CD4-positive, alpha-beta T cell treated with Interleukin-6 at 100 ng/mL for 8 hours (primary cell): ENCODE measurements at places on chromosomes 5 and 9.

- no peak for DNase-seq
These were observed 348.5 kb downstream of the TMEM232 start for GRCh38 chr5:110377943-110378342.

DNA sequence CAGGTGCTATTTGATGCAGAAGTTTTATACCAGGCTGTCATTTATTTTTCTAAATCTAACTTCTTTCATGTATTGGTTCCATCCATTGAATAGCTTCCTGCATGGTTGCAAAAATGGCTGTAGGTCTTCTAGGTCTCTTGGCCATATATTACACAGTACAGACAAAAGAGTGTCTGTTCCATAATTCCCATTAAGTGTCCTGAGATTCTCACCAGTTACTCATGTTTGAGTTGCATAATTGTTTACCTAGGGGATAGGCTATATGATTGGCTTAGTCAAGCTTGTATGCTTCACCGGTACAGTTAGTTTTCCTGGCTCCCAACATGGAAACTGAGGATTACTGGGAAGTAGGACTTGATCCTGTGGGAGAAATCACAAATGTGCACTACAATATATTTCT, 399.4 kb upstream of the NUDT12 start:
- DNase-seq: no peak

DNA sequence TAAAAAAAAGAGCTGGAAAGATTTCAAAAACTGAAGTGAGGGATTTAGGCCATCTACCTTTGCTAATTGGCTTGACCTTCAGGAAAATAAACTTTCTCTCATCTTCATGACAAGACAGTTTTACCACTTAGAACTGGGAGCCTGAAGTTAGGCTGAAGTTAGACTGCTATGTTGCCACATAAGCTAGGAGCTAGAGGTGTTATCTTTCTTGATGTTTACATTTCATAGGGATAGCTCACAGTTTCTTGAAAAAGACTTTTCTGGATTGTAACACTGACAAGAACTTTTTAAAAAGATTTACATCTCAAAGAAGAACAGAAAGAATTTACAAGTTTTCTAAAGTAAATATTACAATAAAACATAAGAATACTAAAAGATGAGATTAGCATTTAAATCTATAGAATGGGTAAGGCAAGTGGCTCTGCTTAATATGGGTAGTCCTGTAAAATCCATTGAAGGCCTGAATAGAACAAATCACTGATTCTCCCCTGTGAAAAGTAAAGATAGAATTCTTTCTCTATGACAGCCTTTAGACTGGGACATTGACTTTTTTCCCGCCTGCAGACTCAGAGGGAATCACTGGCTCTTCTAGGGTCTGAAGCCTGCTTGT, 1665.4 kb upstream of the CDH9 start:
- DNase-seq: no peak

DNA sequence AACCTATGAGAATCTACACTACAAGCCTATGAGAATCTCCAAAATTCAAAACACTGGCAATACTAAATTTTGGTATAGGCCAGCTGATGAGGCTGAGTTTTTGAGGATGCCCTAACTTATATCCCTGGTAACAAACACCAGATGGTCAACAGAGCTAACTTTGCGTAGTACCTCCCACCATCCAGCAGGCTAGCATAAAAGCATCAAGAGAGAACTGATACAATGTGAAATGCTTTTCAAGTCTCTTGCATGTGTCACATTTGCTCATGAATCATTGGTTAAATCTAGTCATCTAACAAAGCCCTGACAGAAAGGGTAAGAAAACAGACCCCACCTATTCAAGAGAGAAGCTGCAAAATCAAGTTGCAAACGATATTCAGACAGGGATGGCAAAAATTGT, 1609.7 kb upstream of the CDH9 start:
- no peak for DNase-seq

GRCh38 chr9:38642951-38643814, 22.8 kb upstream of the ANKRD18A start:
- no peak for DNase-seq

GRCh38 chr9:114482593-114482992, 22.7 kb downstream of the WHRN start:
- DNase-seq: no peak

GRCh38 chr9:107251756-107252322, 31.2 kb upstream of the RAD23B start:
- no peak for DNase-seq

- DNase-seq: no peak
These were observed 64.6 kb upstream of the PPP2CA start for GRCh38 chr5:134290443-134290842.

DNA sequence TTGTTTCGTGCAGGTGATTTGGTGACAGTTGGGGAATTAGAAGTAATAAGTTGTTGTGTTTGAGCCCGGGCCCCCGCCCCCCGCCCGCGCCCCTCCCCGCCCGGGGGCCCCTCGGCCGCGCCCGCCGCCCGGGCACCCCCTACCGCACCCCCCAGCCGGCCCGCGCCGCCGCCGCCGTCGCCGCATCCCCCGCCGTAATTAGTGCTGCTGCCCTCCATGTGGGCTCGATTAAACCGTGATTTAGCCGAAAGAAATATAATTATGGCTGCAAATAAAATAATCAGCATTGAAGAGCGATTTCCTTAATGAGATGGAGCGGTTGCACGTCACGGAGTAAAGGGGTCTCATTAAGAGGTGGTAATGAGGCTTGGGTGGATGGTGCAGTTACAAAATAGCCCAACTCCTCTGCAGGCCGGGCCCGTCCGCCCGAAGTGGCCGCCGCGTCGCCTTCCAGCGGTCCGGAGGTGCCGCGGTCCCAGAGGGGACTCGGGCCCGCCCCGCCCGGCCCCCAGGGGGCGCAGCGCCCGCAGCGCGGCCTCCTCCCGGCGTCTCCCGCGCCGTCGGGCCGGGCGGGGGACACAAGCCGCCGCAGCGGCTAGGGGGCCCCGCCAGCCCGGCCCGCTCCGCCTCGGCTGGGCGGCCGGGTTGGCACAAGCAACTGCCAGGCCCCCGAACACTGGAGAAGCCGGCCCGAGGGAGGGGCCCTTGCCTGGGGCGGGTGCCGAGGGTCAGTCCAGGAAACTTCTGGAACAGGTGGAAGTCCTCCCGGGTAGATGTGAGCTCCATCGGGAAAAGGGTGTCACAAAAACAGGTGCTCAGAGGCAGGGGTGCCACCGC, 6.9 kb upstream of the OTP start:
- no peak for DNase-seq

DNA sequence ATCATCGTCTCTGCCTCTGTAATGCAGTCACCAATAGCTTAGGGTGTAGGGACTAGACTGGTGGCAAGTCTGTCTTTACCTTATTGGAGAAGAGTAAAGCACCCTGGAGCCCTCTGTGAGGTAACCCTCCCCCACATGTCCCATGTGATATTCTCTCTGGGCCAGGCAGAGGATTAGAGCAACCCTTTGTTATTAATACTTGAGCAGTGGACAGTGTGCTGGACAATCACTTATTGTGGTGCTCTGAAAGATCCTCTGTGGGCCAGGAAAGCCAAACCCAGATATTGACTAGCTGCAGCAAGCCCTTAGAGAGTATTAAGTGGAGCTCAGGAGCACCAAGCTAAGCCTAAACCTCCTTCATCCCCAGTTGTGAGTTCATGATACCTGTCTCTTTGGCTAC, 139.7 kb upstream of the RUSC2 start:
- DNase-seq: no peak

- DNase-seq: no peak
These were observed 3.8 kb upstream of the RASEF start for GRCh38 chr9:83066771-83067170.

GRCh38 chr5:150329881-150330876, 27.3 kb upstream of the TCOF1 start:
- DNase-seq: no peak

DNA sequence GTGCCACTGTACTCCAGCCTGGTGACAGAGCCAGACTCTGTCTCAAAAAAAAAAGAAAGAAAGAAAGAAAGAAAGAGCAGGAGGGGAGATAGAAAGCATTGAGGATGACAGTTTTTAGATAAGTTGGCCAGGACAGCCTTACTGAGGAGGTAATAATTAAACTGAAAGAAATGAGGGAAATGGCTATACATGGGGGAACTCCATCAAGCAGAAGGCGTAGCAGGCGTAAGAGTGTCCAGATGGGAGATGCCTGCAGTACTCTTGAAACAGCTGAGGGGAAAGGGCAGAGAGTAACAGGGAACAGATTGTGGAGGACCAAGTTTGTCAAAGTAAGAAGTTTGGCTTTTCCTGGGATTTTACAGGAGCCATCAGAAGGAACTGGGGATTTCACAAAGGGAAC, 57.5 kb downstream of the HMGCS1 start:
- DNase-seq: no peak

DNA sequence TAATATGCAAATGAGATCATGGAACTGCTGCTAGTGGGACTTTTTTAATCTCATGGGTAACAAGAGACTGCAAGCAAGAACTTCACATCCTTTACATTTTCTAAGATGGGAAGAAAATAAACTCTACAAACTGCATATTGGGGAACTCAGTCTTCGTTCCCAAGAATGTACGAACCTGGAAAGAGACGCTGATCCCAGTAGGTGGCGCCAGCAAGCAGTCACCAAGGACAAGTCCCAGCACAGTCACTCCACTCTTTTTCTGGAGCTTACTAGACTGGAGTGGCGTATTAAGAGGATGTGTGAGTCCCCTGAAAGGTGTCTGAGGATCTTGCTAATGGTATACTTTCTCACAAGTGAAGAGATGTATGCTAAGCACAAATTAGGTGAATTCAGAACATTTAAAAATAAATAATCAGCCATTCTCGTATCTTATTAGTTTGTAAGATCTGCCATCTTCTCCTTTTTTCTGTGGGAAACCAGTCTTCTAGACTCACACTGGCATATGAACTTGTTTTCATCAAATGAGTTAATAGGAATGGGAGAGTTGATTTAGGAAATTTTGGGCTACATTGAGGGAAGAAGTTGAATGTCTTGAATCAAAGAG, 16.0 kb upstream of the PUM3 start:
- DNase-seq: peak; percentile 31

GRCh38 chr5:35518104-35518503, 99.6 kb upstream of the SPEF2 start:
- no peak for DNase-seq

- no peak for DNase-seq
These were observed 40.1 kb downstream of the SLC6A3 start for GRCh38 chr5:1405121-1405520.

- DNase-seq: no peak
These were observed 180.4 kb upstream of the S1PR3 start for GRCh38 chr9:88810826-88811225.

- no peak for DNase-seq
These were observed 27.5 kb downstream of the CCDC152 start for GRCh38 chr5:42784132-42784531.

- DNase-seq: no peak
These were observed 70.6 kb upstream of the ANKH start for GRCh38 chr5:14942212-14942611.

DNA sequence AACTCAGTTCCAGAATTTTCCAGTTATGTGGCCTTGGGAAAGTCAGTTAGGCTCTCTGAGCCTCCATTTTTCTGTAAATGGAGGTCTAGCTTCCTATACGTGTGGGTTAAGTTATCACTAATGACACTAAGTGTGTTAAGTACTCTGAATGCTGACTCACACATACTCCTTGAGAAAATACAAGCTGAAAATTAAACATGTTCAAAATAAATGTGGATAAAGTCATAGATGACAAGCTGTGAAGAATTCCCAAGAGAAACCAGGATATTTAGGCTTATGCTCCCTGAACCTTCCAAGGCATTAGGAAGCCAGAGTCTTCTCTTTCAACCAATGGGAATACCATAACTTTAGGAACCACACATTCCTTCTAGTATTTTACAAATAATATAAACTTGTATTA, 58.1 kb downstream of the ABCA1 start:
- DNase-seq: no peak

- no peak for DNase-seq
These were observed 56.7 kb downstream of the GADD45G start for GRCh38 chr9:89661391-89661949.

- DNase-seq: no peak
These were observed 534.7 kb downstream of the CAAP1 start for GRCh38 chr9:26357803-26358344.

- DNase-seq: no peak
These were observed 743.8 kb downstream of the CDH12 start for GRCh38 chr5:22109315-22109714.

DNA sequence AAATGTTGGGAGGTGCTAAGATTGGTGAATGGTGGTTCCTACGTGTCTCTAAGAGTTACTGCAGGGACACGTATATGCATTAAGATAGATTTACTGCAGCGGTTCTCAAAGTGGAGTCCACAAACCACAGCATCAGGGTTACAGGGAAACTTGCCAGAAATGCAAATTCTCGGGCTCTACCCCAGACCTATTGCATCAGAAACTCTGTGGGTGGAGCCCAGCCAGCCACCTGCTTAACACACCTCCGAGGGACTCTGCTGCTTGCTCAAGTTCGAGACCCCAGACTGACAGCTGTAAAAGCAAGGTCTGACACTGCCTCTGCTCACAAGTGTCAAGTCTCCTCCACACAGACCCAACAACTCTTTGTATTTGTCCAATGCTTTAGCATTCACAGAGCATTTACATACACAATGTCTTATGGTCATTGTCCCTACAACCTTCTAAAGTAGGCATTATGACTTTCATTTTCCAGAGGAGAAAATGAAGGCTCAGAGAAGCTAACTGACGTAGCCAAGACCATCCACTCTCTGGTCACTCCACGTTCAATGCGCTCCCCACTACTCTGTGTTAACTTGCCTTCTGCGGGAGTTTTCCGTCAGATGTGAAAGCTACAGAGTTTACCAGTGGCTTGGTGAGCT, 48.8 kb downstream of the HSD17B3 start:
- DNase-seq: no peak

DNA sequence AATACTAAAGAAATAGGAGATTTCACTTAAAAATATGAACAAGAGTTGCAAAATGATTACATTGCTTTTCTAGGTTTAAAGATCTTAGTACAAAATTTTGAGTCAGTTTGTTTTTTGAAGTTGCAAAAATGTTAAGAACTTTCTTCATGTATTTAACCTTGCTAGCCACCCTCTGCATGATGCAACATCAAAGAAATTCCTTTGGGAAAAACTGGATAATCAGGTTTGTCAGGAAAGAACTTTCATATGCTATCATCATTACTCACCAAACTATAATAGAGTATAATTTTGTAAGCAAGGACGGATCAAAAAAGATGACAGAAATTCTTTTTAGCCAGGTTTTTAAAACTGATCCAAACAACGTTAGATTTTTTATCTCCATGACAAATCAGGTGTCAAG, 116.9 kb upstream of the MRPS30 start:
- DNase-seq: no peak

GRCh38 chr5:148085977-148086705, 22.4 kb downstream of the SPINK5 start:
- no peak for DNase-seq
